COR-L47 (cell line): ENCODE measurements at places on chromosomes 2 and 18.
A peak's percentile ranks its signal among the peaks of the same experiment; 100 is the strongest.

- DNase-seq = no peak
Observed at GRCh38 chr2:165950438-165950837, 3.1 kb downstream of the TTC21B start.

GRCh38 chr2:220931491-220931890 is 640.6 kb downstream of the EPHA4 start:
- no peak for DNase-seq

DNA sequence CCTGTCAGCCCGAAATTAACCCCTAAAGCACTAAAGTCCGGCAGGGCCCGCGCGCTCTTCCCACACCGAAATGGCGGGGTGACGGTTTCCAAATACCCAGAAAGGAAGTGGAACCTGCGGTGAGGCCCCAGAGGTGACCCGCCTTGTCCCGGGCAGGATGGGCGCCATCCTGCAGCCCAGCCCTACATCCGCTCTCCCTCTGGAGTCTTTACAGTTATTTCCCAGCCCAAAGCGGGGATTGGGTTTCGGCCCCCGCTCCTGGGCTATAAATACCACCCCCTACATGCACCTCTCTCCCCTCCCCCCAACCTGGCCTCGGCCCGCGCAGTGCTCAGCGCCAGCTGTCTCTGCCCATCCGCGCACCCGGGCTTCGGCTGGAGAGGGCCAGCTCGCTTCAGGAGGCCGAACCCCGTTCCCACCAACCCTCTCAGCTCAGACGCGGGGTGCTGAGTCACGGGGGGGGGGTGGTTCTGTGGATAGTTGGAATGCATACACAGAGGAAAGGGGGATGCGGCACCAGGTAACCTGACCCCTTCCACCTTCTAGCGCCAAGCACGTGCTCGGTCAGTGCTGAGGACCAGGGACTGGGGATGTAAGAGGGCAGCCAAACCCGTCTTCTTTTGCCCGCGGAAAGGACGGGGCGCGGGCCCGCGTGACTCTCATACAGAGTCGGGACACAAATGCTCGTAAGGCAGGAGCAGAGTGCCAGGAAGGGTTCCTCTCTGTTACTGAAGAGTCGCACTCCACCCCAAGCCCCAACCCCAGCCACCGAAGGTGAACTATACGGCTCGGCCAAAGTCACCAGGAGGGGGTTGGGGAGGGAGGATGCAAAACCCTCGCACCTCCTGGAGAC is at the start of gene TUBA4B:
TSS of gene TUBA4B (plus strand) at position 344 of the 853 bp plus-strand sequence. CDS start at position 509, 165 bp downstream.
- peak; percentile 16 for DNase-seq

- DNase-seq = no peak
Observed at GRCh38 chr2:69280796-69281412, 106.1 kb downstream of the GFPT1 start.

GRCh38 chr18:69400253-69400975 is at the start of gene DOK6:
DOK6 (plus strand) TSS chr18:69400888.
- DNase-seq = peak; percentile 60

GRCh38 chr18:48850822-48851598 is 99.8 kb downstream of the SMAD7 start:
- no peak for DNase-seq

DNA sequence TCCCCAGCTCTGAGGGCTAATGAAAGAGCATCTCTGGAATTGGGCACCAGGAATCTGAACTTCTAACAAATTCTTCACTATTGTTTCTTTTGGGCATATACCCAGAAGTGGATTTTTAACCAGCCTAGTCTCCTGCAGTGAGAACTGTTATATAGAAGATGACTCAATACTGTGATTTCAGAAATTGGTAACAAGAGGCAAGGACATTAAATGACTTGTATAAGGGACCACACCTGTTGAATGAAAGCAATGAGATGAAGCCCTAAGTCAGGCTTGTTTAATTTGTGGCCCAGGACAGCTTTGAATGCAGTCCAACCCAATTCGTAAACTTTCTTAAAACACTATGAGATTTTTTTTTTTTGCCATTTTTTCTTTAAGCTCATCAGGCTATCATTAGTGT is 57.9 kb downstream of the EPC2 start:
- no peak for DNase-seq

GRCh38 chr2:61994531-61994930 is 89.1 kb downstream of the COMMD1 start:
- DNase-seq = no peak

DNA sequence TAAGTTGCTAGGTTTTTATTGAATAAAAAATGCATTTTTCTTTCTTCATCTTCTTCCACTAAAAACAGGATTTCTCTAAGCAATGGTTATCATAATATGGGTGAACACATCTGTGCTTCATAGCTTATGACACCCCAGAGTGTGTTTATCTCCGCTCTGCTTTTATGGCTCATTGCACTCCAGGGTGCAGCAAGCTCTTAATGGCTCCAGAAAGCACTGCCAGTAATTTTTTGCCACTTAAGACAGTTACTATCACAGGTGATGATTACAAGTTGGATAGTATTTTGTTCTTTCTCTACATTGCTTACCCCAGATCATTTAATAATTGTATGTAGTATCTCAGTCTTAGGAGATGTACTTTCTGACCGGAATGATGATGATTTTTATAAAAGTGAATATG is 239.3 kb upstream of the CDH20 start:
- peak; percentile 78 for DNase-seq

GRCh38 chr2:152446213-152446612 is 111.2 kb downstream of the FMNL2 start:
- no peak for DNase-seq

DNA sequence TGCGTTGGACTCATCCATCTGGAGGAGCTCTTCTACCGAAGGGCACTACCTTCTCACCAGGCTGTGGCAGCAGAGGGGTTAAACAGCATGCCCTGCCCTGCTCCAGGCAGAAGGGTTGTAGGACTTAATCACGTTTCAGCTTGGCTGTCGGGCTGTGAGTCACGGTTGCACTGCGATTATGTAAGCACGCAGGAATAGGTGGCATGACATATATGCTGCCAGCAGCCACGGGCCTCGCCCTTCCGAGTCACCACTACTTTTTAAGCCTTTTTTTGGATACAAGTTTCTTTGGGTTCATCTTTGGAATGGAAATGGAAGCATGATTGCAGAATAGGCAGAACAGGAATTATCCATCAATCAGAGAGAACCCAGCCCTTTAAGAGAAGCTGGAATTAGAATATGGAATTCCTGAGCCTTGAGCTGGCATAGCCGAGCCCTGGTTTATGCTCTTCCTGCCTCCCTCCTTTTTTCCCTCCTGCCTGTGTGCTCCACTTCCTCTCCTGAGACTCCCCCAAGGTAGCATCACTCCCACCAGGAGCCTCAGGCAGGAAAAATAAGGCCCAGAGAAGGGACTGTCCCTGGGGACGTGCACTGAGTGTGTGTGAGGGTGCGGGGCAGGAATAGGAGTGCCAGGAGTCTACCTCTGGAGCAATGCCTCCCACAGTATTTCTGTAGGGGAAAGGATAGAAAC is 86.8 kb downstream of the SEMA4F start:
- DNase-seq = no peak

GRCh38 chr2:128642316-128642715 is 323.6 kb upstream of the HS6ST1 start:
- DNase-seq = no peak

DNA sequence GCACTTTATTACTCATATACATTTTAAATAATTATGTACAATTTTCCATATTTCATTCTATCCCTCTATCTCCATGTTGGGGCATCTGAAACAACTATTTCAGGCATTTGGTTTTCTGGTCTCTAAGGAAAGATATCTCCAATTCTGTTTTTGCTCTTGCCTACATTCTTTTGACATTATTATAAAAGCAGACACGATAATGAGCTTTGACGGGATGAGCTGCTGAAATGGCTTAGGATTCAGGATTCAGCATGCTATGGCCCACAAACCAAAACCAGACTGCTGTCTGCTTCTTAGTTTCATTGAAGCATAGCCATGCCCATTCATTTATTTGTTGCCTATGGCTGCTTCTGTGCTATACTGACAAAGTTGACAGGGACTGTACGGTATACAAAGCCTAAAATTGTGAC is 42.7 kb upstream of the GLS start:
- DNase-seq = no peak

DNA sequence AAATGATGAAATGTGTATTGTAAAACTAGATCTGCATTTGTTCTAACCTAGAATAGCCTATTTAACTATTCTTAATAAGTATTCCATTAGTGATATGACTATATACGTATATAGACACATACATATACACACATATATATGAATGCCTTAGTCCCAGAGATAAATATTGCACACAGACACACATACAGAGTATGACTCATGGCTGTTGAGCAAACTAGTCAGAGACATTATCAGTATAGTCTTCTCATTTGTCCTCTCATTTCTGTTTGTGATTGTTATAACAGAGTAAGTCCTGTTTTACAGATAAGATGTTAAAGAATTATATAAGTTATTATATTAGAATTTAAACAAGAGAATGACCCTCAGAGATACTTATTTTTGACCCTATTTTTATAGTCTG is 202.5 kb downstream of the CCDC102B start:
- DNase-seq = no peak

DNA sequence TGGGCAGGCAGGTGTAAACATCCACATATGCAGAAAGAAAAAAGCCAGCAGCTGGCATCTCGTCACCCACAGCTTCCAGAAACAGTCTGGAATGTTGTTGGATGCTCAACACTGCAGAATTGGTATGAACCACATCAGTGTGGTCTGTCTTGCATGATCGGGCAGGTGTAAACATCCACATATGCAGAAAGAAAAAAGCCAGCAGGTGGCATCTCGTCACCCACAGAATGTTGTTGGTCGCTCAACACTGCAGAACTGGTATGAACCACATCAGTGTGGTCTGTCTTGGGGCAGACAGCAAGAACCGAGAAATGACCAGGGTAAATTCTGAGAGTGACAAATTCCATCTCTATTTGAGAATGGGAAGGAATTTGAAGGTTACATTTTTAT is 39.6 kb downstream of the DOCK10 start:
- DNase-seq = peak; percentile 47

DNA sequence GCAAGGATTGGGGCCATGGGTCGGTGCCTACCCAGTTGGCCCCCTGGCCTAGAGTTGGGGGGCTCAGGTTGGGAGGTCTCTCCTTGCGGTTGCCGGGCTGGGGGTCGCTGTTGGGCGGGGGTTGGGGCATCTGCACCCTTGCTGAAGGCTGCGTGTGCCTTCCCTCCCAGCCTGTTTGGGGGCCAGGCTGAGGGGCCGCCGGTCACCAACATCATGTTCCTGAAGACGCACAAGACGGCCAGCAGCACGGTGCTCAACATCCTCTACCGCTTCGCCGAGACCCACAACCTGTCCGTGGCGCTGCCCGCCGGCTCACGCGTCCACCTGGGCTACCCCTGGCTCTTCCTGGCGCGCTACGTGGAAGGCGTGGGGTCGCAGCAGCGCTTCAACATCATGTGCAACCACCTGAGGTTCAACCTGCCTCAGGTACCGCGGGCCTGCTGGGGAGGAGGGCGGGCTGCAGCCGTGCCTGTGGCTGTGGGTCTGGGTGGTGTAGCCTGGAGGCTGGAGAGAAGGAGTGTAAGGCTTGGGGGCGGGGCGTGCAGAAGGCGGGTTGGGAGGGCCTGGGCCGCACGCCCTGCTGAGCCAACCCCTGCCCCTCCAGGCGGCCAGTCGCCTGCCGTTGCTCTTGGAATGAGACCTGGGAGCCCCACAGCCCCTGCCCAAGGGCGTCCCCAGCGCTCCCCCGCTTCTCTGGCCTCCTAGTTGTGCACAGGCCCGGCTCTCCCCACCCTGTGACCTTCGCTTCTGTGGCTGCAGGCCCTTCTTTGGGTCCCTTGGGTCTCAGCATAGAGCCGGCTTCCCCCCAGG is 7.2 kb upstream of the NEU4 start:
- DNase-seq = no peak

GRCh38 chr2:84925336-84925723 is 19.9 kb downstream of the TMSB10 start:
- no peak for DNase-seq

- DNase-seq = no peak
Observed at GRCh38 chr2:238263204-238264071, 23.6 kb upstream of the HES6 start.

DNA sequence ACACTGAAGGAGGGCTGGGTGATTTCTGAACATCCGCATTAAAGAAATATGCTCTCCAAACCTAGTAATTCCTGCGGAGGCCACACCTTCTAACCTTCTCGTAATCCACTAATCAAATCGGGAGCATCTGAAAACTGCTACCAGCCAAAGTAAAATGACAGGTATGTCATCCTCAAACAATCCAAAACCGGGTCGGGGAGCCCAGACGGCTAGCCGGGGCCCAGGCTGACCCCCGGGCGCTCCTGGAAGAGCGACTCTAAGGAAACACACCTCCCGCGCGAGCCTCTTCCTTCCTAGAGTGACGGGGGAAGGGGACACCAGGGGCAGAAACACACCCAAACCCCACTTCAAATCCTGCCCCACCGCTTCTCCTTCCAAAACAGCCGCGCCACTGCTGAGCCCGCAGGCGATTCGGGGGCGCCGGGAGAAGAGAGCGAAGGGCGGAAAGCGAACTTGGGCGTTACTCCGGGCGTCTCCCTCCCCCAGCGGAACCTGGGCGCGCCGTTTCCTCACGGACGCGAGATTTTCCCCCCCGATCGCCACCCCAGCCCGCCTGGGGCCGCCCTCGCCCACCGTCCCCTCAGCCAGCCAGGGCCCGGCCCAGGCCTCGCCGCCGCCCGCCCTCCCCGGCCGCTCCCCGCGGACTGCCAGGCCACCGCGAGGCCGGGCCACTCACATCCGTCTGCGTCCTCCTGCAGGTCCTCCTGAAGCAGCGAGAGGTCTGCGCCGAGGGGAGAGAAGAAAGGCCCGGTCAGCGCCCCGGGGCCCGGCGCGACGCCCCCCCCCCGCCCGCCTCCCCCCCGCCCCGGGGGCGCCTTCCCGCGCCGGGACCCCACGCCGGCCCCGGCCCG is 584 bp downstream of the PPP4R1 start:
- DNase-seq = peak; percentile 60

- peak; percentile 39 for DNase-seq
Observed at GRCh38 chr2:31467426-31467825, 52.9 kb upstream of the XDH start.

DNA sequence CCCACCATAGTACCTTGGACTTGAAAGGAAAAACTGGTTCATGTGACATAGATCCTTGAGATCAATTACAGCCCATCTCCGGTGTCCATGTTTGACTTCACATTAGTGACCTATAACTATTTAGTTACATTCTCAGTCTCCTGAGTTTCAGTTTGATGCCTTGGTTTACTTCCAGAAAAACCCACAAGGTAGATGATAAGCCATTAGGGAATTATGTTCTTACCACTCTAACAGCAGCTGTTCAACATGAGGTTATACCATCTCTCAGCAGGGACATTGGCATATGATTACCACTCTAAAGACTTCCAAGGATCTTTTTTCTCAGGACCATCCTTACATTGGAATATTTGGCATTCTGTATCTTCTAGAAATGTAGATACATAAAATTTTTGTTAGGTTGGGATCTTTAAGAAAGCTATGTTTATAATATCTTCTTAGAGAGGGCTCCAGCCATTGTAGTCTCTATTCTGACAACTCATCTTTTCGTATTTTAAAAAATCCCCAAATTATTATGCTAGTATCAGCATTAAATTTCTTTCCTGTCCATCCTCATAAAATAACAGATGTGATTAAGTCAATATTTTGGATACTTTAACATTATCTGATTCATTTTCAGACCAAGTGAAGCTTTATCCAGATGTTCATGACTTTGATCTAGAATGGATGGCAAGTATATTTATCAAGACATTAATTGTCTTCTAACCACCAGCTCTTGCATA is 258.9 kb downstream of the RDH14 start:
- no peak for DNase-seq
